Naive thymus-derived CD8-positive, alpha-beta T cell (primary cell): ENCODE measurements at places on chromosomes 3 and 15.

DNA sequence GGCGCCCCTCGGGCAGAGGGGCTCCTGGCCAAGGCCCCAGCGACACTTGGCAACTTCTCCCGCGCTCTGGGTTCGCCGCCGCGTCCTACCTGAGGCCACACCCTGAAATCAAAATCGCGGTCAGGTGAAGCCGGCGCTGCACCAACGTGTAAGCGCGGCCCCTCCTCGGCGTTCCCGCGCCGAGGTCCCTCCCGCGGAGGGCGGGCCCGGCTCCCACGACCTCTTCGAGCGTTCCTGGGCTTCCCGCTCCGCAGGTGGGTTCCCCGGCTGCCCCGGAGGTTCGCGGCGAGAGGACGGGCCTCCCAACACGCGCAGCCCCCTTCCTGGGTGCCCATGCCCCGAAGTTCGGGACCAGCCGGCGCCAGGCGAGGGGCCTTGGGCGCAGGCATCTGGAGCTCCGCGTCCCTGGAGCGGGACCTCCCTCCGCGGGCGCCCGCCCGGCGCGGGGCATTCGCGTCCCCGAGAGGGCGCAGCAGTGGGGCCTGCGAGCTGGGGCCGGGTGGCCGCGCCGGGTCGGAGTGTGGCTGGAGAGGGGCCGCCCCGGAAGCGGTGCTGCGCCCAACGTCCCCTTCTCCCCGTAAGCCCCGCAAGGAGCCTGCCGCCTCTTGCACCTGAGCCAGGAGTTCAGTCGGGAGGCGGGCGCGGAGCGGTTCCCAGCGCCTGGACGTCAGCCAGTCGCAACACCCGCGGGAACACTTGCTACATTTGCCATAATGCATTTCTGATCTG lies 13.7 kb downstream of the PAK6 start:
- no peak for DNase-seq

DNA sequence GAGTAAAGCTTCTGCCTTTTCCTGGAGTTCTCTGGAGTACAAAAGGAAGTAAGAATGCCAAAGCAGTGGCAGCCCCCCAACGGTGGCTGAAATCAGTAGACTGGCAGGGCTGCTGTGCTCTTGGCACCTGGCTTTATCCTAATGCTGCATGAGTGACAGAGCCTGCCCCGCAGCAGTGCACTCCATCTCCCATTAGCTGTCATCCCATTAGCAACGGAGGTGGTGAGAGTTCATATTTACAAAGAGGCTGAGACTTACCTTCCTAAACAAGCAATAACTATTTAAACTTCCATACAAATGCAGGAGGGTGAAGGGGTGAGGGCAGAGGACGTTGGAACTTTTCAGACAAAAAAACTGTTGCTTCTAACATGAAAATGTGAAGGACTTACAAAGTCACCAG lies 51.9 kb downstream of the SERPINI1 start:
- DNase-seq, result no peak

DNA sequence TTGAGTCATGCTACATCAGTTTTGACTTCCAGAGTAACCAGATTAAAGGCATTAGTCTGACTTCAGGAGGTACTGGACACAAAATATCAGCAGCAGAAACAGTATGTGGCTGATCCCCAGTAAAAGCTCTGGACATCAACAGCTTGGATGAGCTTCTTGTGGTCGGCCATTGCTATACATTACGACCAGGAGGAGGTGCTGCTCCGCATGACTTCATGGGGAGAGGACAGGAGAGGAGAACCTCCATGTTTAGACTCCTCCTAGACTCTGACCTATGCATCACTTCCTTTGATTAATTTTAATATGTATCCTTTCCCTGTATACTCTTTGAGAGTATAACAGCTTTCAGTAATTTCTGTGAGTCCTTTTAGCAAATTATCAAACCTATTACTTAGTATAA lies 285.6 kb upstream of the ARHGEF26 start:
- no peak for DNase-seq

- DNase-seq, result no peak
Measured at GRCh38 chr3:49133226-49133951, 539 bp upstream of the LAMB2 start.

DNA sequence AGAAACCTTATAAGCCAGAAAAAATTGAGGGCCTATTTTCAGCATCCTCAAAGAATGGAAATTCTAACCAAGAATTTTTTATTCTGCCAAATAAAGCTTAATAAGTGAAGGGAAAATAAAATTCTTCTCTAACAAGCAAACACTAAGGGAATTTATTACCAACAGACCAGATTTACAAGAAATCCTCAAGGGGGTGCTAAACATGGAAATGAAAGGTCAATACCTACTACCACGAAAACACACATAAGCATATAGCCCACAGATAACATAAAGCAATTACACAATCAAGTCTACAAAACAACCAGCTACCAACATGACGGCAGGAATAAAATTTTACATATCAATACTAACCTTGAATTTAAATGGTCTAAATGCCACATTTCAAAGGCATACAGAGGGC lies 883.5 kb downstream of the SI start:
- DNase-seq, result no peak

- DNase-seq, result no peak
Measured at GRCh38 chr3:79564192-79564591, 203.6 kb downstream of the ROBO1 start.

- DNase-seq, result no peak
Measured at GRCh38 chr15:74295800-74296199, 59.7 kb downstream of the CCDC33 start.

- DNase-seq, result no peak
Measured at GRCh38 chr3:62098646-62099365, 274.5 kb downstream of the FEZF2 start.

- no peak for DNase-seq
Measured at GRCh38 chr3:16187213-16187790, 12.8 kb downstream of the GALNT15 start.

GRCh38 chr3:105857601-105858000 lies 11.2 kb downstream of the CBLB start:
- no peak for DNase-seq

GRCh38 chr3:59444294-59444671 lies 394.5 kb upstream of the CFAP20DC start:
- DNase-seq, result no peak

GRCh38 chr3:179147514-179147872 lies 664 bp upstream of the PIK3CA start:
- no peak for DNase-seq

- DNase-seq, result no peak
Measured at GRCh38 chr15:83318861-83319415, 34.5 kb upstream of the BNC1 start.

- no peak for DNase-seq
Measured at GRCh38 chr3:185733980-185734724, 90.7 kb downstream of the IGF2BP2 start.

DNA sequence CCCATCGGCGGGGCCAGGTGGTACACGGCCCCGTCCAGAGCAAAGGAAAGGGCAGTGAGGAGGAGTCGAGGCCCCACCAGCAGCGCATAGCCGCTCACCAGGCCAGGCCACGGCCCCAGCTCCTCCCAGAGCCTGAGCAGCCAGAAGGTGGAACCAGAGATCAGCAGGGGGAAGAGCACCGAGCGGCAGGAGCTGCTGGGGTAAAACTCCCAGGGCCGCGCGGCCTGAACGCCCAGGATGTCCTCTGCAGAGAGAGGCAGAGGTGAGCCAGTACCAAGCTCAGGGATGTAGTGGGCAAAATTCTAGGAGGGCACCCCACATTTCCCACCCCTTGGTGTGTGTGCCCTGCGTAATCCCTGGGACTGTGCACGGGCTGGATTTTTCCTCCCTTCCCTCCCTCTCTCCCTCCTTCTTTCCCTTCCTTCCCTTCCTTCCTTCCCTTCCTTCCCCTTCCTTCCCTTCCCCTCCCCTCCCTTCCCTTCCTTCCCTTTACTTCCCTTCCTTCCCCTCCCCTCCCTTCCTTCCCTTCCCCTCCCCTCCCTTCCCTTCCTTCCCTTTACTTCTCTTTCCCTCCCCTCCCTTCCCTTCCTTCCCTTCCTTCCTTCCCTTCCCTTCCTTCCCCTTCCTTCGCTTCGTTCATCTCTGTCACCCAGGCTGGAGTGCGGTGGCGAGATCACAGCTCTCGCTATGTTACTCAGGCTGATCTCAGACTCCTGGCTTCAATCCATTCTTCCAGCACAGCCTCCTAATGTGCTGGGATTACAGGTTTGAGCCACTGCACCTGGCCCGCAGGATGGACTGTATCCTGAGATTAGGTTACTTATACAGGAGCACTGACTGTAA lies 6.3 kb upstream of the NCBP2 start:
- no peak for DNase-seq

- DNase-seq, result no peak
Measured at GRCh38 chr3:114609973-114610630, 316.3 kb downstream of the TIGIT start.

GRCh38 chr3:48405343-48405881 lies 24.5 kb downstream of the PLXNB1 start:
- no peak for DNase-seq

DNA sequence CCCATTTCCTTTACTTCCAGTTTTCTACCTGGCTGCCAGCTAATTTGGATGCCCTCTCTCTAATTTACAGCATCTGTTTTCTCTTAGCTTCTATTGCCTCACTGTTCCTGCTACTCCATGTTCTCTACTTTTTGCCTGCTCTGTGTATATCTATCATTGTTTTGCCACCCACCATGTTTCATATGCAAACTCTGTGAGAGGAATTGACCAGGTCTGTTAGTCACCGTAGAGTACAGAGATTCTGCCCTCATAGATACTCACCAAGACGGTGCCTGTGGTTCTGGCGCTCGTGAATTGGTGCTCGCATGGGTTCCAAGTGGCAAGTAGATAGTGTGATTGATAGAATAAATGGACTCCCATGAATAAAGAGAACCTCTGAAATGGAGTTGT lies 288.8 kb downstream of the CNTN6 start:
- no peak for DNase-seq

DNA sequence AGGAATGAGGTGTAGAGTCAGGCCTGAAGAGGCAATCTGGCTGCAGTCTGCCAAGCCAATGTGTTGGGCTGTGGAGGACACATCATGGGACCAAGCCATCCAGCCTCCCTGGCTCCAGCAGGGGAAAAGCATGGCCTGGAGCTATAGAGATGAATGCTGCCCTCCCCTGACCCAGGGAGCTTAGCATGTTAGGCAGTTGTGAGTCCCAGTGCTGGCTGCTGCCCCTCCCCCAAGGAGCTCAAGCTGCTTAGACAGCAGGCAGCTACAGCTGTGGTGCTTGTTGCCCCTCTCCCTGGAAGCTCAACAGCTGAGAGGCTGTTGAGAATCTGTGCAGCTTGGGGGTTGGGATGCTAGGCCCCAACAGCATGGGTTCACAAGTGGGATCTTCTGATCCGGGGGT lies 85.6 kb upstream of the DNAJC19 start:
- no peak for DNase-seq

- no peak for DNase-seq
Measured at GRCh38 chr3:66338927-66339326, 118.1 kb downstream of the SLC25A26 start.

DNA sequence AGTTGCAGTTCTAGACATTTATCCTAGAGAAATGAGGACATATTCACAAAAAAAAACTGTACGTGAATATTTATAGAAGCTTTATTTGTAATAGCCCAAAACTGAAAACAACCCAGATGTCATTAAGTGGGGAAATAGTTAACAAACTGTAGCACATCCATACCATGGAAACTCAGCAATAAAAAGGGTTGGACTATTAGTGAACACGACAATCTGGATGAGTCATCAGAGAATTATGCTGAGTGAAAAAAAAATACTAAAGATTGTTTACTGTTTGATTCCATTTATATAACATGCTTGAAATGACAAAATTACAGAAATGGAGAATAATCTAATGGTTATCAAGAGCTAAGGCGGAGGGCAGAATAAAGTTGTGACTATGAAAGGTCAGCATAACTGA lies 59.5 kb downstream of the CPA3 start:
- no peak for DNase-seq

- no peak for DNase-seq
Measured at GRCh38 chr15:72411544-72411943, 13.4 kb downstream of the TMEM202 start.

- no peak for DNase-seq
Measured at GRCh38 chr15:61146091-61146930, 82.8 kb downstream of the RORA start.

GRCh38 chr3:122890077-122890719 lies 95.3 kb downstream of the SLC49A4 start:
- DNase-seq, result no peak

DNA sequence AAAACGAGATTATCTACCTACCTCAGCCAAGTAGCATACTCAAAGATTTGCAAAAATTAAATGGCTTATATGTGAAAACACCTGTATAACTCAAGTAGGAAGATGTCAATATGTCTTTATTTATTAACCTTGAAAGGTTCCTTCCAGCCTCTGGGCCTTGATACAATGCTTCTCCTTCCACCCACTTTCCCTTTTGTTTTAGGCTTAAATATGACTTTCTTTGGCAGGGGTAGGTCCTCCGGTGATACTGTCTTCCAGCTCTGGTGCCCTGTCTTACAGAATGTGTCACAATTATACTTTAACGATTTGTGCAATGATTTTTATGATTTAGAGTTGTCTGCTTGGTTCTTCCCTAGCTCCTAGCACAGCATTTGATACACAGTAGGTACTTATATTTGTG lies 4.1 kb downstream of the LINS1 start:
- DNase-seq, result no peak

GRCh38 chr3:131348911-131349310 lies 32.7 kb upstream of the NUDT16 start:
- no peak for DNase-seq

DNA sequence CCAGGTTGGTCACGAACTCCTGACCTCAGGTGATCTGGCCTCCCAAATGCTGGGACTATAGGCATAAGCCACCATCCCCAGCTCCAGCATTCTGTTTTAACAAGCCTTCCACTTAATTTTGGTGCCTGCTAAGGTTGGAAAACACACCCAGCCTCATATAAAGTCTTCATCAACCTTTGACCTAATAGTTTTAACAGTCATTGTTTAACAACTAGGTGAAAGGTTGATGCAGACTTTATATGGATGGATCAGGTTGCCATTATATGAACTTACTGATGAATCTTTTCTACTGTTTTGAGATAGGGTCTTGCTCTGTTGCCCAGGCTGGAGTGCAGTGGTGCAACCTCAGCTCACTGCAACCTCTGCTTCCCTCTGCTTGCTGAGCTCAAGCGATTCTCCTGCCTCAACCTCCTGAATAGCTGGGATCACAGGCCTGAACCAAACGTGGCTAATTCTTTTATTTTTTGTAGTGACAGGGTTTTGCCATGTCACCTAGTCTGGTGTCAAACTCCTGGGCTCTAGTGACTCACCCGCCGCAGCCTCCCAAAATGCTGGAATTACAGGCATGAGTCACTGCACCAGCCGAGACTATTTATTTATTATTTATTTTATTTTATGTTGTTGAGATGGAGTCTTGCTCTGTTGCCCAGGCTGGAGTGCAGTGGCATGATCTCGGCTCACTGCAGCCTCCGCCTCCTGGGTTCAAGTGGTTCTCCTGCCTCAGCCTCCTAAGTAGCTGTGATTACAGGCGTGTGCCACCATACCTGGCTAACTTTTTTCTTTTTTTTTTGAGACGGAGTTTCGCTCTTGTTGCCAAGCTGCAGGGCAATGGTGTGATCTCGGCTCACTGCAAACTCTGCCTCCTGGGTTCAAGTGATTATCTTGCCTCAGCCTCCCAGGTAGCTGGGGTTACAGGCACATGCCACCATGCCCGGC lies 3.1 kb upstream of the RPAP1 start:
- DNase-seq, result no peak
